ENCODE measurements at places on chromosomes 3 and 15. TPM values are rescaled to one million over a fixed set of nuclear protein-coding genes. Genes with fewer than 3 reads are reported as not detected.

- DNase-seq, result no peak
Measured at GRCh38 chr3:125507128-125507527, 12.9 kb downstream of the SNX4 start.

GRCh38 chr3:57199895-57200297 lies at the start of gene HESX1:
Gene HESX1, minus strand, starts transcription at chr3:57199978. Its CDS starts 60 bp downstream, at chr3:57199918.
- DNase-seq, result no peak

GRCh38 chr3:190972840-190973270 lies 110.4 kb upstream of the GMNC start:
- no peak for DNase-seq

GRCh38 chr3:71849681-71850080 lies 64.7 kb upstream of the PROK2 start:
- DNase-seq, result no peak

DNA sequence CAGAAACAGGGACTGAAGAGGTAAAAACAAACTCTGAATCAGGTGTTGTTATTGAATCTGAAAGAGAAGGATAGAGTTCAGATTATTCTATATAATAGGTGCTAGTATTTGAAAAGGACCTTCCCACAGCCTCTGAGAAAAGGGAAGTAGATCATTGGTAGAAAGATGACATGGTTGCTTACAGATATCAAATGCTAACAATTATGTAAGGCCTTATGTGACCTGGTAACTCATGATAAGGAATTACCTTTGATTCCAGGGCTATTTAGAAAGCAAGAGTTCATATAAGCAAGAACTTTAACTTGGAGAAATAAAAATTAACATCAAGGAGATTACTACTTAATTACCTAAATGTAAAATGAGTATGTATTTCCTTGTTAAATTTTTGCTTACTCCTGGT lies 7.6 kb downstream of the SLC27A2 start:
- no peak for DNase-seq

GRCh38 chr15:98282656-98283332 lies 322.3 kb downstream of the ARRDC4 start:
- DNase-seq, result no peak

DNA sequence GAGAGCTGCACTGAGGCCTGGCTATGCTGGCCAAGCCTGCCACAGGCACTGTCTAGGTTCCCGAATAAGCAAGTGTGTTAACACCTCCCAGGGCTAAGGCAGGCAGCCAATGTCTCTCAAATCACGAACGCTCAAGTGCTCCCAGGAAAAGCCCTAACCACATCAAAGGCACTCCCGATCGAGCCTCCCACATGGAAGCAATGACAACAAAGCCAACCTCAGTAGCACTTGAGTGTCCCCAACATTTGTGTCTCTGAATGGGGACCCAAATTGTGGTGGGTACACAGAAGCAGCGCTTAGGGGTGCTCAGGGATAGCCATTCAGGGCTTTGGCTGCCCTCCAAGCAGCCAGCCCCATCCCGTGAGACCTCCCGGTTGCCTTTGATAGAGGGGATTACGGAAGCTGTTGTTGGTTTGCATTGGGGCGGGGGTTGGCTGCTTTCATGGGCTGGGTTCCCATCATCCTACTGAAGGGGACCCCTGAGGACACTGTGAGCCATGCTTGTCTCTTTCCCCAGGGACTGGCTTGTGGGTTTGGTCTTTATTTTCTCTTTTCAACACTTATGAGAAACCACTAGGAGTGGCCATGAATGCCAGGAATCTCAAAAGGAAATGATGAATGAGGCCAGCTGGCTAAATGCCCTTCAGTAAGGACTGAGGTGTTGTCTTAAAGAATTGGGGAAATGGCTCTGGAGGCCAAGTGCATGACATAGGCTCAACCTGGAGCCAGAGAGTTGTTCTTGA lies 234.1 kb upstream of the FEZF2 start:
- DNase-seq, result no peak

GRCh38 chr3:70914862-70915261 lies 602.4 kb upstream of the MDFIC2 start:
- DNase-seq, result no peak

GRCh38 chr3:9727743-9728142 lies 3.8 kb upstream of the BRPF1 start:
- DNase-seq, result no peak

DNA sequence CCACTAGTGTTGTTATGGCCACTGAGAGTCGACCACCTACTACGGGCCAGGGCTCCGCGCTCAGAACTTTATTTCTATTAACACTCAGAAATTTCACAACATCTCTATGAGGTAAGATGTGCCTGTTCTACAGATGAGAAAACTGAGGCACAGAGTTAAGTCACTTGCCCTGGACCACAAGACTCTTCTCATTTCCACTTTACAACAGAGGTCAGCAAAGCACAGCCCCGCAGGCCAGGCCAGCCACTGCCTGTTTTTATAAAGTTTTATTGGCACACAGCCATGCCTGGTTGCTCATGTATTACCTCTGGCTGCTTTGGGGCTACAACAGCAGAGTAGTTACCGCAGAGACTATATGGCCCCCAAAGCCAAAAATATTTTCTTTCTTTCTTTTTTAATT lies 503.6 kb downstream of the SHQ1 start:
- DNase-seq, result no peak

- DNase-seq, result no peak
Measured at GRCh38 chr15:101105059-101105891, 146.6 kb downstream of the CHSY1 start.

DNA sequence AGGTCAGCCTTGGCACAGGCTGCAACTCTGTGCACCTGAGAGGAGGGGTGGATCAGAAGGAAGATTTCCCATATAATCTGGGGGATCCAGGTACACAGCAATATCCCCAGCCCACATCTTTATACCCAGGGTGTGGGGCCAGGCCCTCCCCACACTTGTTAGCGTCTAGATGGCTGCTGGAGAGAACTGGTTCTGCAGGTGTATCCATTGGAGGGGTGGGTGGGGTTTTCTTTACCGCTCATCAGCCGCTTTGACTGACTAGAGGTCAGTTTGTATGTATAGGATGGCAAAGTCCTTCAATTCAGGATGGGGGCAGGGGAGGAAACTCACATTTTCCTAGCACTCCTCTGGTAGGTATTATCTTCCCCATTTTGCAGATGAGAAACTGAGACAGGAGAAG lies 92.5 kb downstream of the IL20RB start:
- DNase-seq, result no peak

- DNase-seq, result no peak
Measured at GRCh38 chr3:132519914-132520313, 77.2 kb upstream of the ACKR4 start.

GRCh38 chr3:171187706-171188290 lies 161.3 kb upstream of the SLC2A2 start:
- no peak for DNase-seq

RNU5B-1 gene
- not detected for total RNA-seq

LRRC34 gene
- 2.4 TPM for total RNA-seq

GOLGA8N gene
- total RNA-seq, result 4.3 TPM

RARB gene
- 21.0 TPM for total RNA-seq
